HFFc6 (cell line): ENCODE measurements at places on chromosomes 1 and 21.
A peak's percentile ranks its signal among the peaks of the same experiment; 100 is the strongest.

- peak; percentile 10 for DNase-seq
Observed at GRCh38 chr1:20358761-20359263, 68.1 kb downstream of the VWA5B1 start.

DNA sequence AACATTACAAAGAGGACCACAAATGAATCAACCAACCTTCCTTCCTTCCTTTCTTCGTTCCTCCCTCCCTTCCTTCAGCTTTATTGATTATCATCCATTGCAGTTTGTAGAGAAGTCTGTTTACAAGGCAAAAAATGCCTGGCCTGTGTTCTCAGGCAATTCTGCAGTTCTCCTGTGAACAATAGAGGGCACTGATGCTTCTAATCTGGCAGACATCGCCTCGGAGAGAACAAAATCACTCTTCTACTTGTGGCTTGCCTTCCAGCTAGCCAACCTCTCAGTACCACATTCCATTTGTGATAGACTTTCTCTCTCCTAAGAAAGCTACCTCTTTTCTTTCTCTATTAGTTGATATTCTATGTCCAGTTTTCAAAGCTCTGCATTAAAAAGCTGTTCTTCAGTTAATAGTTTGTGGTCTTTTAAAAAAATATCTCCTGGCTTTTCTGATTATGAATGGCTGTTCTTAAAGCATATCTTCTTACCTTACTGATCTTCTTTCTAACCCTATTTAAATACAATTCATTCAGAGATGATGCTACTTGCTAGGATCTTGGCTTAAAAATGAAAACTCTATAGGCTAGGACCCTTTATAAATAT, 26.9 kb upstream of the ESRRG start:
- DNase-seq: peak; percentile 48

DNA sequence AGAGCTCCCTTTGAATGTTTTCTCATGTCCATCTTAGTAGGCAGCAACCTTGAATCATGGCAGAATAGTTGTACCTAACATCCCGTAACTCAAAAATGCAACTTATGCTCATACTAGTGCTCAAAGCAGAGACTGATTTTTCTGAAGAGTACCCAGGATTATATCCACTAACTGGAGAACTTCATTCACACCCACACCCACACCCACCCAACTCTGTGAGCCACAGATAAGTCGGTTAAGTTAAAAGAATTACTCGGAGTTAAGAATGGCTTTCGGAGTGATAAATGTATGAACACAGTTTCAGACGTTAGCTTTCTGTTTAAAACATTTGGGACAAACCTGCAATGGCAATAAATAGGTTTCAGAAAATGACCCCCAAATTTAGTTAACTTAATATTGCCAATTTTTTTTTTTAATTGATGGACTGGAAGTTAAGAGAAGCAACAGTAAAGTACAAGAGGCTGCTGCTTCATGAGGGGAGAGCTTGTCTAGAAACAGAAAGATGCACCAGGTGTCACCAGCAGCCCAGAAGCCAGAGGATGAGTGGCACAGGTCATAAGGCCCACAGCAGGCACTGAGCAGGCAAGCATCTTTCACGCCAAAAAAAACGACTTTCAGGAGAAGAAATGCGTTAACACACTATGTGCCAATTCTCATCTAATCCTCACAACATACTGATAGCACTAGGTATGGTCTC, 48.4 kb upstream of the C1orf198 start:
- no peak for DNase-seq

DNA sequence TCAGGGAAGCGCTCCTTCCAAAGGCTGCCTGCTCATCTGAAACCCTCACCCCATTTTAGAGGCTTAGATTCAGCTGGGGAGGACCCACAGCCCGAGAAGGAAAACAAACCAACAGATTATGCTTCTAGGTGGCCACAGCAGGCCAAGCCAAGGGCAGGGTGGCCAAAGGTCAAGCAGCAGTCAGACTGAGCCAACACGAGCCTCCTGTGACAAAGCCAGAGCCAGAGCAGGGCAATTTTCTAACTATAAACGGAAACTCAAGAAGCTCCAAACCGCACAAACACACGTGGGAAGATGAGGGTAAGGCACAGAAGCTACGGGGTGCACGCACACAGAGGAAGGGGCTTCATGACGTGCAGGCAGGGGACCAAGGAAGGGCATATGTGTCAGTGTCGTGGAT, 64.1 kb downstream of the PLEKHA6 start:
- DNase-seq: no peak

DNA sequence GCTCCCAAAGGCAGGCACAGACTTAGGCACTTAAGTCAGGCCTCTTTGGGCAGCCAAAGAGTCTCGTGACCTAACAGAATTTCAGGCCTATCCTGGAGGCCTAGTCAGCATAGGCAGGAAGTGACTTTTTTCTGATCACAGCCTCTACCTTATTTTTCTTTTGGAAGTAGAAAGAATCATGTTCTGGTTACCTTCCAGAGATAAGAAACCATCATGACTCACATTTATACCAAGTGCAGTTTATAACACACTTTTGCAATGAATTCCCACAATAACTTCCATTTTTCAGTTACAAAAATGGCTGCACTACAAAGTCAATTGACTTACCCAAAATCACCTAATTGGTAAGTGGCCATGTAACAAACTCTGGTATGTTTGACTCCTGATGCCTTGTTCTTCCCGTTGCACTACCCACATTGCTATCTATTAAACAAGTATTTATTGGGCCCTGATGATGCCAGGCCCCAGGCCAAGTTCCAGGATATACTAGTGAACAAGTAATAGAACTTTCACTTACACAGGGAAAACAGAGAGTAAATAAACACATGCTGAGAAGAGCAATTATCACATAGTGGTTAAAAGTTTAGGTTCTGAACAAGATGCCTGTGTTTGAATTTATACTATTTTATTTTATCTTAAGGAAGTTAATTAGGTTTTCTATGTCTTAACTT, 74.3 kb downstream of the SH3GLB1 start:
- peak; percentile 28 for DNase-seq

- no peak for DNase-seq
Observed at GRCh38 chr1:89603651-89604413, 29.1 kb upstream of the LRRC8C start.

DNA sequence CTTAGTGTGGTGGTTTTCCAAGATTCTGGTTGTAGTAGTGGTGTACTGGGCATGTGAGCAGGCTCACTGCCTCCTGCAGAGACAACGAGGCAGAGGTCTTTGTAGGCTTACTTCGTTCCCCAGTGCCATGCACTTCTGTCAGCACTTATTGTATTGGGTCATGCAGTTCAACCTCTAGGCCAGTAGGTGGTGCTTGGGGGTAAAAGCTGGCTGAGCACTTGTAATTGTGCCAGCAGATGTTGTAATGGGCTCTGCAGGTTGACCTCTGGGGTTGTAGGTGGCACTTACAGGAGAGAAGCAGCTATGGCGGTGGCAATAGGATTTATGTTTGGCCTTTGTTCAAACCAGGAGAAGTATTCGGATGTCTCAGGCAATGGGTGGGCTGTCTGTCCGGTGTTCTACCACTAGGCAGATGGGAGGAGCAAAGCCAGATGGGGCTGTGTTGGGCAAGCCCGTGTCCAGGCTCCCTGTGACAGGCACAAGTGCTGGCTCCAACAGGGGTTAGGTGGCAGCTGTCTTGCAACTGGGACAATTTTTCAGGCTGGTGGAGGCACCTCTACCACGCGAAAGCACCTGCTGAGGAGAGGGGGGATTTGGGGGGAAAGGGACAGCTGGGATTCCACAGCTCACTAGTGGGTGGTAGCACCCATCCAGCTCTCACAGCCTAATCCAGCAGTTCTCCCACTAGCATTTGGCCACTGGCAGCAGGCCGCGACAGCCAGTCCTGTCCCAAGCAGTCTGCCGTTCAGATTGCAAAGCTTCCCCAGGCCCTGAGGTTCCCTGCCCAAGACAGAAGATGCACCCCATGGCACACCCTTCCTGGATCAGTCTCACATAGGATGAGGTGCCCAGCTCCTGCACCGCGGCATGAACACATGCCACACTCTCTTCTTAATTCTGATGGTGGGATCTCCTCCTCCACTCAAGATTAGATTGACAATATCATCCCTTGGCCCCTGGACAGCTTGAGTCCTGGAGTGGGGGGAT, 274.5 kb downstream of the CTH start:
- peak; percentile 50 for DNase-seq

DNA sequence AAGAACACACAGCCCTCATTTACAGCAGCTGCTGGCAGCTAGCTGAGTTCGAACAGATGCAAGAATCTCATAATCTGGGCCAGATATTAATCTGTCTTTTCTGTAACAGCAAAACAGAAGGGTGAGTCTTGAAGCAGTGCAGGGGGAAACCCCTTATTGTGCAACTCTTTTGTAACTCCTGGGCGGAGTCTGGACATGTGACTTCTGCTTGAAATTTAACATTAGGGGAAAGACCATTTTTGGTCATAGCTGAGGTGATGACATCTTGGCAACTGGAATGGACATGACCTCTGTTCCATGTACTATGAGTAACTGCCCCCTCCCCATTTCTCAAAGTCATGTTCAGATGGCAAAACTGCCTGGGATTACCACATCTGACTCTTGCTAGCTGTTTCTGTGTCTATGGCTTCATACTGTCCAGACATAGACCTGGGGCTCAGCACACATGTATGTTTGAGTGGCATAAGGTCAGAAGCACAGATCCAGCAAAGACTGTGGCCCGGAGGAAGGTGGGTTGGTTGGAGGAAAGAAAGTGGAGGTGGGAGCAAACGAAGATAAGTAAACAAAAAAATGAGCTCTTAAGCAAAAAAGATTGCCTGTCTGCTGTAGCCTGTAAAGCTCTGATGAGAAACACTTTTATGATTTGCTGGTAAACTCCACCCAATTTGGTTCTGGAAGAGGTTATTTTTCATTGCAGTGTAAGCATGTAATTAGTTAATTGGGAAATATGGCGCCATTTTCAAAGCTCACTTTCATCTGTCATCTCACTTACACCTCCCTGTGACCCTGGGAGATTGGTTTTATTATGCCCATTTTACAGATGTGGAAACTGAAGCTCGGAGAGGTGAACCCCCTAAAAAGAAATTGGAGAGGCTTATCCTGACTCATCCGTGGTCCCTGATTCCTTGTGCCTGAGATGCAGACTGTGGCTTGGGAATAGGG, 26.1 kb downstream of the ETS2 start:
- DNase-seq: peak; percentile 82

GRCh38 chr1:28329395-28330153, 734 bp downstream of the MED18 start:
- DNase-seq: peak; percentile 25

DNA sequence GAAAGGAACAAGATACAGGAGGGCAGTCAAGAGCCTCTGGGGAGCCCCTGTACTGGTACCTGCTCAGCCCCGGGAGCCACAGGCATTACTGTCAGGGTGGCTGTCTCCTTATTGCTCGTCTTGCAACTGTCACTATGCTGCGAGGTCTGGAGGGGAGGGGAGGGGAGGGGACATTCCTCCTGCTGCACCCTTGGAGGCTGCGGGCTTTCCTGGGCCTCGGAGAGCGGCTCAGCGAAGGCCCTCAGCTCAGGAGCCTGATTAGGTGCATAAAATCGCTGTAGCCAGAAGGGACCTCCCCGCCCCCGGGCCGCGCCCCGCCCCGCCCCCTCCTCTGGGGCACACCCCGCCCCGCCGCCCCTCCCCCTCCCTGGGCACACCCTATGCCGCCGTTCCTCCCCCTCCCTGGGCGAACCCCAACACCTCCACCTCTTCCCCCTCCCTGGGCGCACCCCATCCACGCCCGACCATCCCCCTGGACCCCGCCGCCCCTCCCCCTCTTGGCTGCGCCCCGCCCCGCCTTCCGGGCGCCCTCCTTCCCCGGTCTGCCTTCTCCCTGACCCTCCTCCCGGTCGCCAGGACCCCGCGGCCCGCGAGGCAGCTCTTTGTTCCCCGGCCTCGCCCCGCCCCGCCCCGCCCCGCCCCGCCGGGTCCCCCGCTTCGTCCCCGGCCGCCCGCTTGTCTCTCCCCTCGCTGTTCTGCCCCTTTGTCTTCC, 35.5 kb downstream of the CACHD1 start:
- no peak for DNase-seq

- DNase-seq: peak; percentile 66
Observed at GRCh38 chr1:116418091-116418830, 45.2 kb downstream of the ATP1A1 start.

GRCh38 chr1:155073377-155074242, 5.0 kb upstream of the EFNA3 start:
- no peak for DNase-seq

DNA sequence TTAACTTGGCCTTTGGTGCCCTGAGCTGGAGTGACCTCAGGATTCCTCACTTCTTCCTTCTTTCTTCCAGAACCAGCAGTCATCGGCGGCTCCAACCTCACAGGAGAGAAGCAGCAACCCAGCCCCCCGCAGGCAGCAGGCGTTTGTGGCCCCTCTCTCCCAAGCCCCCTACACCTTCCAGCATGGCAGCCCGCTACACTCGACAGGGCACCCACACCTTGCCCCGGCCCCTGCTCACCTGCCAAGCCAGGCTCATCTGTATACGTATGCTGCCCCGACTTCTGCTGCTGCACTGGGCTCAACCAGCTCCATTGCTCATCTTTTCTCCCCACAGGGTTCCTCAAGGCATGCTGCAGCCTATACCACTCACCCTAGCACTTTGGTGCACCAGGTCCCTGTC, 6.3 kb upstream of the OLFML3 start:
- DNase-seq: no peak

DNA sequence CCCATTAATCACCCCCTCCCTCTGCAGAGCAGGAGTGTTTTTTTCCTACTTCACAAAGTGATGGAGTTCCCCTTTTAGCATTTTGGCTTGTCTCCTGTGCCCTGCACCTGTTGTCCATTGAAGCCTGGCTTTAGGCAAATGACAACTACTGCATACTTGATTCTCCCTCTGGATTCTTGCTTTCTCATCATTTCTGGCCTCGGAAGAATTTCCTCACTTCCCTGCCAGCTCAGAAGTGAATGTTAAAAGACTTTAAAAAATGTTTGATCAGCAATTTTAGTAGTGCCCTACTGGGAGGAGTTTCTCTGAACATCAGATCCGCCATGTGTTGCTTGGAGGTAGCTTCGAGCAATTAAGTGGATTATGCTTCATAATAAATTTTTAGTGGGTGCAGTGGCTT, 28.1 kb downstream of the RCOR3 start:
- DNase-seq: no peak

- no peak for DNase-seq
Observed at GRCh38 chr1:65826782-65827181, 34.1 kb downstream of the PDE4B start.

DNA sequence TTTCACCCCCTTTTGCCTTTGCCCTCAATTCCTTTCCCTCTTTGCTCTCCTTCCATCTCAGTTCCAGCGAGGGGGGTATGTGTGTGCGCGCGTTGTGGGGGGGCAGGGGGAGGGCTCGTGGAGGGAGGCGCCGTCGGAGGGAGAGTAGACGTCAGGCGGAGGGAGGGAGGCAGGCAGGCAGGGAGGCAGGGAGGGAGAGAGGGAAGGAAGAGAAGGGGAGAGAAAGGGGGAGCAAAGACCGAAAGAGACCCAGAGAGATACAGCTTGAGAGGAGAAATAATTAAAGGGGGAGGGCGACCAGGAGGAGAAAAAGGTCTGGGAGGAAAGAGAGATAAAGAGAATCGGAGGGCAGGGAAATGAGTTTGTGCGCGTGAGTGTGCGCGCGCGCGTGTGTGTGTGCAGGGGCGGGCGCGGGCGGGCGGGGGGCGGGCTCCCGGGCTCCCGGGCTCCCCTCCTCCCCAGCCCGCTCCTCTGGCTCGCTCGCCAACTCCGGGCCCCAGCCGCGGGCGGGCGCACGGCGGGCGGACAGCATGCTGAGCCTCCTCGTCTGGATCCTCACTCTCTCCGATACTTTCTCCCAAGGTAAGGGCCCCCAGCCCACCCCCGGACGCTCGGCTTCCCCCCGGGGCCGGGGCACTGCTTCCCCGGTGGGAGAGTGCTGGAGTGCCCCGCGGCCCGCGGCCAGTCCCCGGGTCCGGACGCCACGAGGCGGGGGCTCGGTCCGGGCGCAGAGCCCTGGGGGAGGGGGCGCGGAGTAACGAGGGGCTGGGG, at the start of gene KIRREL1:
Gene KIRREL1 (plus strand): TSS at position 499 of the 771 bp plus-strand sequence. CDS start 32 bp downstream, at position 531.
- DNase-seq: peak; percentile 34

GRCh38 chr1:85580872-85581801, 576 bp downstream of the CCN1 start:
- peak; percentile 97 for DNase-seq
